ENCODE measurements at places on chromosomes 11 and 22. TPM values are rescaled to one million over a fixed set of nuclear protein-coding genes. Genes with fewer than 3 reads are reported as not detected.

The DRICH1 gene
- 7.8 TPM for total RNA-seq

GRCh38 chr11:102468616-102469195 lies 16.1 kb upstream of the TMEM123 start:
- DNase-seq = no peak
- no peak overlapping the region for H3K4me3 ChIP-seq
- H3K4me1 ChIP-seq = peaks cover 66% of the 10 kb centered on the region
- no peaks in the 10 kb centered on the region for H3K27me3 ChIP-seq
- H3K27ac ChIP-seq = peak overlapping the region; percentile 69

- H3K4me1 ChIP-seq = peaks cover 23% of the 10 kb centered on the region
- no peaks in the 10 kb centered on the region for H3K36me3 ChIP-seq
- H3K4me3 ChIP-seq = no peak overlapping the region
- no peaks in the 10 kb centered on the region for H3K27me3 ChIP-seq
- no peak overlapping the region for H3K27ac ChIP-seq
- DNase-seq = no peak
These were observed 2.0 kb downstream of the JRKL start for GRCh38 chr11:96391698-96392307.

DNA sequence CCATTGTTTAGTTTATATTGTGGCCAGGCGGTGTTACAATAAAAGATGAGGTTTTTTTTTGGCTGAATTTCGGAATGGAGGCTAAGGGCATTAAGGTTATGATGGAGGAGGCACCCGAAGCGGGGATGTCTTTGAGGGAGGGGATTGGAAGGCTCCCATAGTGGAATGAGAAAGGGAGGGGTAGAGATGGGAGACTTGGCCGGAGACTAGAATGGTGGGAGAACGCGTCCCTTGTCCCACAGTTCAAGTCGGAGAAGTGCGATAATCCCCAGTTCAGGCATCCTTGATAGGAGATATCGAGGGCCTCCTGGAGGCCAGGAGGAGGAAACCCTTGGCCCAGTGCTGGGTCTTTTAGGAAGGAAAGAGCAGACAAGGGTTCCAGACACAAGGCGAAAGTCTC lies 21.6 kb downstream of the ZNF195 start:
- H3K36me3 ChIP-seq = peaks cover 19% of the 10 kb centered on the region
- no peaks in the 10 kb centered on the region for H3K4me1 ChIP-seq
- no peak overlapping the region for H3K27ac ChIP-seq
- DNase-seq = no peak
- H3K27me3 ChIP-seq = no peaks in the 10 kb centered on the region

The CCDC73 gene
- total RNA-seq = not detected
